SJCRH30 (cell line): ENCODE measurements at places on chromosomes 1 and 21. TPM values are rescaled to one million over a fixed set of nuclear protein-coding genes. Genes with fewer than 3 reads are reported as not detected.

Gene PTPN7
- total RNA-seq = 0.08 and 0.14 TPM in 2 replicates

Gene RXRG
- total RNA-seq = 10.9 and 13.4 TPM in 2 replicates

Gene AMY1C
- total RNA-seq = 0.10 TPM in 1 of 2 replicates, not detected in the other

Gene ZBTB8B
- total RNA-seq = not detected in 2 replicates

Gene C1orf87
- not detected in 2 replicates for total RNA-seq

Gene F11R
- total RNA-seq = not detected in 2 replicates

Gene A3GALT2
- total RNA-seq = not detected in 2 replicates

Gene OR2L2
- not detected in 2 replicates for total RNA-seq
